Effector memory CD4-positive, alpha-beta T cell (primary cell): ENCODE measurements at places on chromosomes 2 and 18.

DNA sequence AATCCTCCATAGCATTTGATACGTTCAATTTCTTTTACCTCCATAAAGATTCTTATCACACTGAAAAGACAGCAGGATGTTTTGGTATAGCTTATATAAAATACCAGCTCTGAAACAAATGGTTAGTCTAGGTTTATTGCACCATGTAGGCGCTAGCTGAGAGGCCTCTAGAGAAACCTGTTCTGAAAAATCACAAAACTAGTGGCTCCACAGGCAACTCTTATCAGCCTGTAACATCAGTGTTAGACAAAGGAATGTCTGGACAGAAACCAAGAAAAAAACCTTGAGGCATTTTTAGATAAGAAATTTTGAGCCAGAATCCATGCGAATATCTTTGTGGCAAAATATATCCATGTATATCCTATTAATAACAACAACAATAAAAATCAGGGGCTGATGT lies 440.4 kb upstream of the MAP2 start:
- H3K4me1 ChIP-seq: no peaks in the 10 kb centered on the region
- DNase-seq: no peak
- no peak overlapping the region for H3K4me3 ChIP-seq
- no peaks in the 10 kb centered on the region for H3K36me3 ChIP-seq
- no peaks in the 10 kb centered on the region for H3K27me3 ChIP-seq

- DNase-seq: no peak
- H3K36me3 ChIP-seq: no peaks in the 10 kb centered on the region
- no peaks in the 10 kb centered on the region for H3K4me1 ChIP-seq
- no peak overlapping the region for H3K27ac ChIP-seq
Observed at GRCh38 chr2:227366769-227367426, 12.2 kb downstream of the TM4SF20 start.

DNA sequence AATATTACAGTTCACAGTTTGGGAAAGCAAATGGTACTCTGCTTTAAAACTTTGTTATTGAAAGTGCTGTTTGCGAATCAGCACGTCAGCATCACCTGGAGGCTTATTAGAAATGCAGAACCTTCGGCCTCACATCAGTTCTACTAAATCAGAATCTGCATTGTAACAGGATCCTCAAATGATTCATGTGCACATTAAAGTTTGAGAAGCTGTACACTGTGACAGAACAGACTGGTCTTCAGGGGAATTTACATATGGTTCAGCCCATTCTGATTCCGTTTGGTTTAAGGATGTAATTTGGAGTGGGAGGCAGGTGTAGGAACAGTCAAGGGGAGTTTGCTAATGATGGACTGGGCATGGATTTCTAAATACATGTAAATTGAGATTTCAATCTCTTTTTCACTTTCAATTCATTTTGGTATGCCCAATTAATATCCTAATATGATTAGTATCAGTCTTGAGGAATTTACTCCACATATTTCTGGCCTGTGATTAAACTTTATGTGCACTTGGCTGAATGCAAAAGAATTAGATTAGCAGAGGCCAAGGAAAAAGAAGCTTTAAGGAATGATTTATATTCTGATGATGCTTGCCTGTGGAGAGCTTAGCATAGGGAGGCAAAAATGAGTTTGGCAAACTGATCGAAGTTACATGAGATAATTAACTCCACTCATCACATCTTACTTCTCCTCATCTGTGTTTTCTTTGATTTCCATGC lies 248.8 kb downstream of the XIRP2 start:
- H3K36me3 ChIP-seq: no peaks in the 10 kb centered on the region
- no peaks in the 10 kb centered on the region for H3K4me1 ChIP-seq

- H3K4me1 ChIP-seq: no peaks in the 10 kb centered on the region
- H3K36me3 ChIP-seq: peaks cover 68% of the 10 kb centered on the region
- H3K27me3 ChIP-seq: no peaks in the 10 kb centered on the region
- no peak overlapping the region for H3K27ac ChIP-seq
- no peak overlapping the region for H3K4me3 ChIP-seq
Observed at GRCh38 chr18:79738041-79738461, 58.4 kb downstream of the CTDP1 start.

- no peak for DNase-seq
- no peak overlapping the region for H3K4me3 ChIP-seq
- H3K27ac ChIP-seq: no peak overlapping the region
- H3K4me1 ChIP-seq: peaks cover 8% of the 10 kb centered on the region
- H3K27me3 ChIP-seq: no peaks in the 10 kb centered on the region
- H3K36me3 ChIP-seq: no peaks in the 10 kb centered on the region
Observed at GRCh38 chr2:241811952-241812729, 3.1 kb downstream of the NEU4 start.

DNA sequence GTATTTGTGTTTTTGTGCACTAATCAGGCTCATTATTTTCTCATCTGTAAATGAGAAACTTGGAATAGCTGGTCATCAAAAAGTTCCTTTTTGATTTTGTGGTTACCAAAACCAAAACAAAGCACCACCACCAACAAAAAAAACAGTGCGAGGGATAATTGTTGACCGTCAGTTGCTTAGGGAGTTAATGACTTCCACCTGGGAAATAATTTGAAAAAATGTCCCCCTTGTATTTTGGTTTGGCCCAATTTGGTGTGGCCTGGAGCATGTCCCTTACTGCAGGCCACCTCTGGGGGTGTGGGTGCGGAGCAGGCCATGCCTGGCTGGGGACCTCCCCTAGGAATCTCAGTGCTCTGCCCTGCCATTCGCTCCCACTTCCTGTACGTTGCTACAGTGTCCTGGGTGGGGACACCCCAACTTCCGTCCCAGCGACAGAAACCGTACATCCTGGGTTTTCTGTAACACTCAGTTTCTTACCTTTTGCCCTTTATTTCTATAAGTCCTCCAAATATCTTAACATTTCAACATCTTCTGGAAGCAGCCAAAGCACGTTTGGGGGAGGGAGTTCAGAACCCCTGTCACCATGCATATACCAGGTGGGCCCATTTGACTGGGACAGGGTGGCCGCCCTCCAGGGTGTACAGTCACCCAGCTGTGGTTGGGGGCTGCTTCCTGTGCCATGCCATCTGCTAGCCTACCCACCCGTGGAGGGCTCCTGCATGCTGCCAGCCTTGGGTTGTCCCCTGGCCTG lies 31.3 kb downstream of the NCK2 start:
- H3K27ac ChIP-seq: peak overlapping the region; percentile 76
- DNase-seq: no peak
- H3K27me3 ChIP-seq: no peaks in the 10 kb centered on the region
- H3K4me3 ChIP-seq: peak overlapping the region; percentile 26

DNA sequence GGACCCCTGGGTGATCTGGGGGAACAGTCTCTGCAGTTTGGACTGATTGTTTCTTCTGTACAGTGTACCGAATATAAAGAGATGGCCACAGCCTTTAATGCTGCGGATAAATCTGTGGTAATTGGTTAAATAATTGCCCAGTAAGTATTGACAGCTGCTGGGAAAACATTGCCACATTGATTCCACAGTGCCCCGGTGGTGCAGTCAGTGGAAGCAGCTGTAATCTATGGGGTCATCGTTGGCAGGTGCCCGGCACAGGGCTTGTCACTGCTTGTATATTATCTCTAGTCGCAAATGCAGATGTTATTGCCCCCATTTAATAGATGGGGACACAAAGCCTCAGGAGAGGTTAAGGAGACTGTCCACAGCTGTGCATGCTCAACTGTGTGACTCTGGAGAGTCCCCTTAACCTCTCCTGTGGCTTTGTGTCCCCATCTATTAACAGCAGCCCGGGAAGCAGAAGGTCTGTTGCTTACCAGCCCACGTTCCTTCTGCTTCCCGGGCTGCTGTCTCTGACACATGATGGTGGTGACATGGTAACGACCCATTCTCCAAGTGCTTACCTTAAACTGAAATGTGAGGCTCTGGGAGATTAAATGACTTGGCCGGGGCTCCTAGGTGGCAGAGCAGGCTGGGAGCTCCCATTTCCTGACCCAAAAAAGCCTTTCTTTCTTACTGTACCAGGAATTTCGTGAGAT lies 76.9 kb downstream of the NCK2 start:
- peaks cover 9% of the 10 kb centered on the region for H3K36me3 ChIP-seq
- peak overlapping the region; percentile 34 for H3K27ac ChIP-seq
- H3K4me1 ChIP-seq: peaks cover 32% of the 10 kb centered on the region
- no peaks in the 10 kb centered on the region for H3K27me3 ChIP-seq

DNA sequence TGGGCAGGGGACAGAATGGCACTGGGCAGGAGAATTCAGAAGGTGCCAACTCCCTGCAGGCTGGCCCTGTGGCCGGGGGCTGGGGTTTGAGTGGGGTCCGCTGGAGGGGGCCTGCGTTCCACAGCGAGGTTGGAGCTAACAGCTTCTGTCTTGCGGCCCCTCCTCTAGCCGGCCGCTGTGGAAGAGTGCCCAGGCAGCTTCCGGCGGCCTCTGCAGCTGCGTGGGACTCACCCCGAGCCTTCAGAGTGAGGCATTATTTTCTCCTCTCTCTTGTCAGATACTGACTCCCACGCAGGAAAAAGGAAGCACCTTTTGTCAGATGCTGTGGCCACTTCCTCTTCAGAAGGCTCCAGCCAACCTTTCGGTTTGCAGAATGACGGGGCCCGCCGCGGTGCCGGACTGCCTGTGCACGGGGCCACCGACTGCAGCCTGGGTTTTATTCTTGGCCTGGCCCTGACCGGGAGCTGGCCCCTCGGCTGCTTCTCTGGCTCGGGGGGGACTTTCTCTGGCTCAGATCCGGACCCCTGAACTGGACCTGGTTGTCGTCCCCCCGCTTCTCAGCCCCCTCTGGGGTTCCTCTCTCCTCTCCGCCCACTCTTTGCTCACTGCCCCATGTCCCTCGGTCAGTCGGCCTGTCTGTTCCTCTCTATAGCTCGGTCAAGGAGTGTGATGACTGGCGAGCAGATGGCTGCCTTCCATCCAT lies 40.1 kb downstream of the ARHGAP25 start:
- peak overlapping the region; percentile 55 for H3K4me3 ChIP-seq
- no peaks in the 10 kb centered on the region for H3K27me3 ChIP-seq
- DNase-seq: peak; percentile 30
- peaks cover 13% of the 10 kb centered on the region for H3K36me3 ChIP-seq
- H3K4me1 ChIP-seq: peaks cover 77% of the 10 kb centered on the region
- H3K27ac ChIP-seq: peak overlapping the region; percentile 61

- no peak within 1 kb of the TSS for H3K4me3 ChIP-seq
- H3K4me1 ChIP-seq: no peaks in the 10 kb centered on the region
- DNase-seq: no peak
- no peaks in the 10 kb centered on the region for H3K27me3 ChIP-seq
- H3K27ac ChIP-seq: no peak within 1 kb of the TSS
Observed at GRCh38 chr2:164954954-164955701, at the start of gene SLC38A11. Gene SLC38A11 (minus strand): TSS chr2:164955525. CDS start chr2:164955247, 278 bp downstream.

DNA sequence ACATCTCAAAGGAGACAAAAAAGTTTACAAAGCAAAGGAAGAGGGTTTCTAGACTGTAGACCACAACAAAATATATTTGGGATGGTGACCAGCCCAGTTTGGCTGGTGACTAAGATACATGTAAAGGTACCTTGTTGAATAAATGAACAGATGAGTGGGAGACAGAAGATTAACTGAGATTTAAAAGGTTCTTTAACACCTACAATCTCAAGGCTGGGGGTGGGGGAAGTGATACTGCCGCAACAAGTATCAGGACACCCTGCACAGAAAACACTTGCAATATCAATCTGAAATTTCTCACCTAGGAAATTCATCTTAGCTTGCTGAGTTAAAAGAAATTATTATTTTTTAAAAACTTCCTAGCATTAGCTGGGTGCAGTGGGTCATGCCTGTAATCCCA lies 8.3 kb downstream of the RNF149 start:
- peaks cover 5% of the 10 kb centered on the region for H3K36me3 ChIP-seq
- H3K27ac ChIP-seq: no peak overlapping the region
- no peak for DNase-seq
- H3K4me3 ChIP-seq: no peak overlapping the region

DNA sequence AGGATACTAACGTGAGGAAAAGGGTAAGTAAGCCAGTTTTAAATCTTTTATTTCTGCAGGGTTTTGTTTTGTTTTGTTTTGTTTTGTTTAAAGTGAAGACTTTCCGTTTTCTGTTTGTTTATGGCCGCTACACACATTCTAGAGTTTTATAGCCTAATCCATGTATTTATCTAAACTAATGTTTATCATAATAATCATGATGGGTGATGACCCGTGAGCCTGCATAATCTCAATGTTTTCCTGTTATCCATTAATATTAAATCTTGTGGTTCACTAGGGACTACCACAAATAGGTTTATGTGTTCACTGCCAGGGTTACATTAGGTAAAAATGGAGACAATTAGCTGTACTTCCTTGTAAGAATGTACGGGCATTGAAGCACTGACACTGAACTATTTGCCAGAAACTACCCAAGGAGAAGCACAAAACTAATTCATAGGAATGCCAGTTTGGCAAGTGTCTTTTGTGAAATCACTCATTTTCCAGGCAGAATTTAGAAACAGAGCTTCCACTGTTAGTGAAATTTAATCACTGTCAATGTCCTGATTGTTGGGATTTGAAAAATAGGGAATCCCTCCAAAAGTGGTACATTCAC lies 574.8 kb downstream of the LRP1B start:
- H3K27ac ChIP-seq: no peak overlapping the region
- no peaks in the 10 kb centered on the region for H3K27me3 ChIP-seq
- no peaks in the 10 kb centered on the region for H3K36me3 ChIP-seq
- H3K4me3 ChIP-seq: no peak overlapping the region
- DNase-seq: no peak

DNA sequence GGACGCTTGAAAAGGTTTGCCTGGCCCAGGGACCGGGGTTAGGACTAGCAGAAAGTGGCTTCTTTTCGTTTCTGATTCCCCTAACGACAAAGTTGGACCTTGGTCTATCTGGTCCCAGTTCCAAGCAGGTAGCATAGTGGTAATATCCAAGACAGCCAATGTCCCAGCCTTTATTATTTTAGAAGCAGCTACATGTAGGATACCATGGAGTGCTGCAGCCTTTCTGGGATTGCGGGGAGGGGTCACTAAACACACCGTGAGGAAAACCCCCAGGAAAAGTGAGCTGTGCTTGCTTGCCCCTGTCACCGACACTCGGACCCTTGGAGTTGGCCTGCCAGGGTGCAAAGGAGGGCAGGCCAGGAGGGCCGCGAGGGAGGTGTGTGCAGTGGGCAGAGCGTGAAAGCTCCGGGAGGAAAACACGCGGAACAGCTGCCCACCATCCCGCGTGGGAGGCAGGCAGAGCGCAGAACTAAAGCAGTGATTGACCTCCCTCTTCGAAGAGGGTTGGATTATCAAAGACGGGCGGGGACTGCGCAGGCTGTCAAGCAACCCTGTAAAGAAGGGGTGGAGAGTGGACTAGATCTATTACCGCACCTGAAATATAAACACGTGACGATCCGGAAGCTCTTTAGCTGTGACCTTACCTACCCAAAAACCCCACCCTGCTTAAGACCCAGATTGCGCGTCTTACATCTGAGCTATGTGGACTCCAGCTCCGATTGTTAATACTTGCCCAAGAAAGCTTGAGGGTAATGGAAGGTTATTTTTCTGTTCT lies 624 bp upstream of the MAP4K3 start:
- no peaks in the 10 kb centered on the region for H3K36me3 ChIP-seq
- H3K4me3 ChIP-seq: peak overlapping the region; percentile 97
- peak overlapping the region; percentile 28 for H3K27ac ChIP-seq
- H3K27me3 ChIP-seq: no peaks in the 10 kb centered on the region
- peak; percentile 23 for DNase-seq

GRCh38 chr18:36688020-36688965 lies 140.5 kb downstream of the TPGS2 start:
- DNase-seq: no peak
- no peaks in the 10 kb centered on the region for H3K36me3 ChIP-seq
- H3K4me1 ChIP-seq: no peaks in the 10 kb centered on the region
- peaks cover 4% of the 10 kb centered on the region for H3K27me3 ChIP-seq
- no peak overlapping the region for H3K27ac ChIP-seq
- H3K4me3 ChIP-seq: no peak overlapping the region

- H3K4me1 ChIP-seq: no peaks in the 10 kb centered on the region
- H3K4me3 ChIP-seq: no peak overlapping the region
- no peak overlapping the region for H3K27ac ChIP-seq
- no peaks in the 10 kb centered on the region for H3K27me3 ChIP-seq
Observed at GRCh38 chr2:170679607-170680079, 35.5 kb upstream of the SP5 start.

- no peak overlapping the region for H3K4me3 ChIP-seq
- no peak for DNase-seq
Observed at GRCh38 chr18:8274370-8274769, 334.9 kb upstream of the RAB12 start.
